Testis (tissue), 5 donors: ENCODE measurements at places on chromosomes 4 and X. TPM values are rescaled to one million over a fixed set of nuclear protein-coding genes. Genes with fewer than 3 reads are reported as not detected.

GRCh38 chrX:545452-545885 is 85.1 kb upstream of the SHOX start:
- no peaks in the 10 kb centered on the region for H3K4me1 ChIP-seq
- no peak for DNase-seq
- H3K36me3 ChIP-seq = no peaks in the 10 kb centered on the region
- H3K4me3 ChIP-seq = no peak overlapping the region
- no peaks in the 10 kb centered on the region for H3K27me3 ChIP-seq

CYTL1 gene
- total RNA-seq = not detected

GRCh38 chr4:182018691-182019090 is 224.5 kb upstream of the TENM3 start:
- no peak overlapping the region for H3K27ac ChIP-seq
- H3K27me3 ChIP-seq = no peaks in the 10 kb centered on the region
- H3K4me1 ChIP-seq = no peaks in the 10 kb centered on the region
- no peak overlapping the region for H3K4me3 ChIP-seq
- DNase-seq = no peak

DNA sequence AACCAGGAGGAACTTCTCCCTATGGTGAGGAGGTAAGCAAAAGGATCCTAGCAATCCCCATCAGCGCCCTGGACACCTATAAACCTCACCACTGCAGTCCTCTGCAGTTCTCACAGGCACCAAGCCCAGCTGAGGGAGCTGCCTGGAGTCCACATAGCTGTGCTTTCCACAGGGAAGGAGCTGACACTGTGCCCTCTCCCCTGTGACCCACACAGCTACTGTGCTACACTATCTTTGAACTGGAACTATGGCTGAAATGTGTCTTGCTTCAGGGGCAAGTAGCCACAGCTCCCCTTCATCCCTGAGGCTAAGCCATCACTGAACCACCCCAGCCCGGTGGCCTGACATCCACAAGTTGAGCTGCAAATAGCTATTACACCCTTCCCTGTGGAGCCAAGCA is 208.5 kb upstream of the RPL34 start:
- no peak for DNase-seq
- H3K4me1 ChIP-seq = no peaks in the 10 kb centered on the region
- H3K27ac ChIP-seq = no peak overlapping the region

GRCh38 chrX:119870626-119871131 is 854 bp downstream of the RNF113A start:
- no peaks in the 10 kb centered on the region for H3K4me1 ChIP-seq
- peak overlapping the region; percentile 83 for H3K4me3 ChIP-seq
- H3K36me3 ChIP-seq = no peaks in the 10 kb centered on the region
- H3K27me3 ChIP-seq = no peaks in the 10 kb centered on the region
- H3K27ac ChIP-seq = peak overlapping the region; percentile 86

DNA sequence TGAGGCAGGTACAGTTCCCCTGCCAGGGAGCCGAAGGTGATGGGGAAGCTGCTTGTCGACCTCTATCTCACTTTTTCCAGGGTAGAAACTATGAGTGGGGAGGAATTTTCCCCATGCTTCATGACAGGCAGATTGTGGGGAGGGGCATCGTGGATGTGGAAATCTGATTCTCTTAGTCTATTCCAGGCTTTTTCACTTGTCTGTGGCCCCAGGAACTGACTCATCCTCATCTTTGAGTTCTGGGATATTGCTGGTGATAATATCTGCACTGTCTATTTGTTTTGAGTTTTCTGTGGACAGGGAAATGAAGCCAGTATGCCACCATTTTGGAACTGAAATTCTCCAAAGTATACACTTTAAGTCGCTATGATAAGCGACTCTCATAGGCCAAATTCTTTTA is 7.6 kb upstream of the TLR2 start:
- H3K4me1 ChIP-seq = no peaks in the 10 kb centered on the region
- H3K27me3 ChIP-seq = no peaks in the 10 kb centered on the region
- H3K36me3 ChIP-seq = no peaks in the 10 kb centered on the region
- no peak for DNase-seq

GRCh38 chrX:132483951-132484350 is 4.9 kb downstream of the MBNL3 start:
- H3K4me1 ChIP-seq = no peaks in the 10 kb centered on the region
- H3K36me3 ChIP-seq = no peaks in the 10 kb centered on the region
- no peak overlapping the region for H3K27ac ChIP-seq
- DNase-seq = peak; percentile 16

CFI gene
- total RNA-seq = 24.5 TPM

GRCh38 chr4:121693450-121693849 is 3.3 kb downstream of the ANXA5 start:
- no peak for DNase-seq
- H3K4me3 ChIP-seq = no peak overlapping the region
- H3K27ac ChIP-seq = no peak overlapping the region

DNA sequence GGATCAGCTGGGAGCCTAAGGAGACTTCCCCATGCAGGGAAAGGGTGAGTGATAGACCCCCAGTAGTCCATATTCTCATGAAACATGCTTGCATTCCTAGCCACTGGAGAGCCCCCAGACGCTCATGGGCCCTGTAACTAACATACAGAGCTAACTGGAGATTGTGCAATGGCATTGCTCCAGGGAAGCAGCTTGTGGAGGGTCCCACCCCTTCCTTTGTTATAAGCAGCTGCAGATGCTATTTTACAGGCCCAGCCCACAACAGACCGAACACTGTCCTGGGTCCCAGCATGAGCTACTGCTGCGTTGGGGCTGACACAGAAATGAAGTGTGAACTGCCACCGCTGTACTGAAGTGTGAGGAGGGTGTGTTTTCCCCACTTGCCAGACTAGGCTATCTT is 1465.7 kb upstream of the DIAPH2 start:
- no peak overlapping the region for H3K27ac ChIP-seq
- H3K4me1 ChIP-seq = no peaks in the 10 kb centered on the region
- H3K4me3 ChIP-seq = no peak overlapping the region
- H3K27me3 ChIP-seq = no peaks in the 10 kb centered on the region
- DNase-seq = no peak

GRCh38 chr4:25346913-25347312 is 30.1 kb upstream of the ANAPC4 start:
- H3K27me3 ChIP-seq = no peaks in the 10 kb centered on the region
- no peaks in the 10 kb centered on the region for H3K4me1 ChIP-seq
- no peak overlapping the region for H3K27ac ChIP-seq

DNA sequence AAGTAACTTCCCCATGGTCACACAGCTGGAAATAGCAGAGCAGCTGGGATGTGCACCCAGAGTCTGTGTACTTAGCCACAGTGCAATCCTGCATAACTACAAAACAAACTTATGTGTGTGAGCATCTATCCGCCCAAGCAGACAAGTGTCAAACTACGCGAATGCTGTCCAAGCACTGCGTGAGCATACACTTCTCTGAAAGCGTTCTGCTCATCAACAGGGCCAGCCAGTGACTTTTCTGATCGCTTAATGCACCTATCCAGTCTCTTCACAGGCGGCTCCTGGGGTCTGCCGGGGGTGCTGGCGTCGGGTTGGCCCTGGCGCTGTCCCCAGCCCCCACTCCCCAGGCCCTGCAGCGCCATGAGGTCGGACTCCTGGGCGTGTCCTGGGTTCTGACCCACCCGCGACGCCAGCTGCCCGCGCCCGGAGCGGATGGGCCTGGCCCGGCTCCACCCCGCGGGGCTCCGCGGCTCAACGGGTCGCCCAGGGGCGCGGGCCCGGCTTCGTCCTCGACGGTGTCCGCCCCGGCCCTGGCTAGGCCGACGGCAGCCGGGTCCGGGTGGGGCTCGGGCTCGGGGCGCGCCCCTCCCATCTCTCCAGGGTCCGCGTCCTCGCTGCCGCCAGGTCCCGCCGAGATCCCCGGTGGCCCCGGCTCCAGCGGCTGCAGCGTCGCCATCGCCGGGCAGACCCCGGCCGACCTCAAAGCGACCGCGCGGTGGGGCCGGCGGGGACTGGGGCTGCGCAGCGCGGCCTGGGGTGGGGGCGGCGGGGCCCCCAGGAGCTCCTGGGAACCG is 1.3 kb upstream of the ZNF141 start:
- peak overlapping the region; percentile 81 for H3K4me3 ChIP-seq
- peaks cover 8% of the 10 kb centered on the region for H3K4me1 ChIP-seq
- H3K36me3 ChIP-seq = no peaks in the 10 kb centered on the region

- no peak overlapping the region for H3K4me3 ChIP-seq
- H3K4me1 ChIP-seq = no peaks in the 10 kb centered on the region
- no peaks in the 10 kb centered on the region for H3K27me3 ChIP-seq
These were observed 7.7 kb upstream of the HAND2 start for GRCh38 chr4:173537613-173538147.

BCLAF3 gene
- 10.7 TPM for total RNA-seq

KLF8 gene
- 21.4 TPM for total RNA-seq

- no peak overlapping the region for H3K4me3 ChIP-seq
- no peaks in the 10 kb centered on the region for H3K36me3 ChIP-seq
- DNase-seq = no peak
- H3K27me3 ChIP-seq = no peaks in the 10 kb centered on the region
- H3K27ac ChIP-seq = no peak overlapping the region
- no peaks in the 10 kb centered on the region for H3K4me1 ChIP-seq
These were observed 930.4 kb downstream of the DMD start for GRCh38 chrX:32280921-32281320.

- H3K4me1 ChIP-seq = no peaks in the 10 kb centered on the region
- no peak overlapping the region for H3K27ac ChIP-seq
- H3K36me3 ChIP-seq = no peaks in the 10 kb centered on the region
- no peaks in the 10 kb centered on the region for H3K27me3 ChIP-seq
- no peak for DNase-seq
These were observed 171.8 kb upstream of the FGF16 start for GRCh38 chrX:77275392-77275791.

HSD17B13 gene
- 0.94 TPM for total RNA-seq

- no peak overlapping the region for H3K4me3 ChIP-seq
- no peak for DNase-seq
- H3K36me3 ChIP-seq = no peaks in the 10 kb centered on the region
- no peaks in the 10 kb centered on the region for H3K27me3 ChIP-seq
- H3K4me1 ChIP-seq = no peaks in the 10 kb centered on the region
These were observed 52.2 kb upstream of the ADGRG2 start for GRCh38 chrX:19174401-19175025.

DNA sequence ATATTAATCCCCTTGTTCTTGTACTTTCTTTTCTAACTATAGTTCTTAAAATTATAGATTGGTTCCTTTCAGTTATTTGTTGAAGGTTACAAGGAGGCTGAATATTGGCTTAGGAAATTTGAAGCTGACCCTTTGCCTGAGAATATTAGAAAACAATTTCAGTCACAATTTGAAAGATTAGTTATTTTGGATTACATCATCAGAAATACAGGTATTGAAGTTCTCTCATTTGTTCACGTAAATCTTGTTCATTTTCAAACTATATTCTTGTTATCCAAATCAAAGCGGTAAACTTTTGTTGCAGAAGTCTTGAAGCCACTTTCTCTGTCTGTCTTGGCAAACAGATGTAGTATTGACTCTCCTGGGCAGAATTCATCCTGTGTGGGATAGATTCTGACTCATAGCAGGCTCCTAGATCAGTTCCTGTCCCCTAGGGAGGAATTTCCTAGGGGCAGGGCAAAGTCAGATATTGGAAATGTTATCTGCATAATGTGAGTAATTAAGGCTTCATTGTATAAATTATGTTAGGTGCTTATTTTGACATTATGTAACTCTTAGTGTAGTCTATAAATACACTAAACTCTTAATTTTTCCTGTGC is 25.2 kb downstream of the PI4K2B start:
- DNase-seq = no peak
- no peaks in the 10 kb centered on the region for H3K36me3 ChIP-seq
- H3K27me3 ChIP-seq = no peaks in the 10 kb centered on the region
- H3K4me3 ChIP-seq = no peak overlapping the region
- no peaks in the 10 kb centered on the region for H3K4me1 ChIP-seq
- H3K27ac ChIP-seq = no peak overlapping the region

NUP62CL gene
- total RNA-seq = 34.4 TPM

GRCh38 chr4:71524756-71525155 is 185.9 kb downstream of the SLC4A4 start:
- H3K4me3 ChIP-seq = no peak overlapping the region
- no peaks in the 10 kb centered on the region for H3K36me3 ChIP-seq
- H3K4me1 ChIP-seq = no peaks in the 10 kb centered on the region
- H3K27ac ChIP-seq = no peak overlapping the region
- H3K27me3 ChIP-seq = no peaks in the 10 kb centered on the region

DNA sequence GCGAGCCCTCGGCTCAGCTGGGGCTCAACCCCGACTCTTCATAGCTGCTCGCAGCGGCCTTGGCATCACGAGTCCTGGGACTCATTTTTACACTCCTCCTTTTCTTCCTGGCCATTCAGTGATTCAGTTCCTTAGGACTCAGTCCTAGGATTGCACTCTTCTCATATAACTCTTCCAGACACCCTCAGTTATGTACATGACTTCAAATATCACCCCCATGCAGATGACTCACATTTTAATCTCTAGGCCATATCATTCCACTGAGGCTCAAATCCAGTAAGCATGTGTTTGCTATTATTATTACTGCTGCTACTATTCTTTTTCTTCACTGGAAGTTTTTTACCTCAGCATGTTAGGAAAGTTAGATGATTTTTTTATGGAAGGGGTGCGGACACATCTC is 14.4 kb downstream of the ITGB1BP2 start:
- H3K27ac ChIP-seq = no peak overlapping the region
- DNase-seq = no peak
- no peak overlapping the region for H3K4me3 ChIP-seq
- H3K27me3 ChIP-seq = no peaks in the 10 kb centered on the region
- H3K36me3 ChIP-seq = no peaks in the 10 kb centered on the region

TMSB15A gene
- 9.2 TPM for total RNA-seq

TMPRSS11A gene
- not detected for total RNA-seq

- no peak for DNase-seq
- H3K36me3 ChIP-seq = no peaks in the 10 kb centered on the region
- no peaks in the 10 kb centered on the region for H3K27me3 ChIP-seq
These were observed 153.5 kb downstream of the CAMK2D start for GRCh38 chr4:113607998-113608397.

GRCh38 chr4:142683997-142684396 is 162.1 kb downstream of the INPP4B start:
- H3K27ac ChIP-seq = no peak overlapping the region
- no peaks in the 10 kb centered on the region for H3K4me1 ChIP-seq
- no peak overlapping the region for H3K4me3 ChIP-seq
- DNase-seq = no peak

- no peak overlapping the region for H3K4me3 ChIP-seq
- no peaks in the 10 kb centered on the region for H3K4me1 ChIP-seq
These were observed 107.0 kb downstream of the OR13H1 start for GRCh38 chrX:131650637-131651410.

GRCh38 chrX:78979789-78980464 is 34.7 kb downstream of the P2RY10 start:
- no peaks in the 10 kb centered on the region for H3K27me3 ChIP-seq
- no peak for DNase-seq
- no peak overlapping the region for H3K27ac ChIP-seq
- H3K36me3 ChIP-seq = no peaks in the 10 kb centered on the region

SLC10A4 gene
- total RNA-seq = 1.1 TPM
